ENCODE measurements at places on chromosomes 4 and X.

DNA sequence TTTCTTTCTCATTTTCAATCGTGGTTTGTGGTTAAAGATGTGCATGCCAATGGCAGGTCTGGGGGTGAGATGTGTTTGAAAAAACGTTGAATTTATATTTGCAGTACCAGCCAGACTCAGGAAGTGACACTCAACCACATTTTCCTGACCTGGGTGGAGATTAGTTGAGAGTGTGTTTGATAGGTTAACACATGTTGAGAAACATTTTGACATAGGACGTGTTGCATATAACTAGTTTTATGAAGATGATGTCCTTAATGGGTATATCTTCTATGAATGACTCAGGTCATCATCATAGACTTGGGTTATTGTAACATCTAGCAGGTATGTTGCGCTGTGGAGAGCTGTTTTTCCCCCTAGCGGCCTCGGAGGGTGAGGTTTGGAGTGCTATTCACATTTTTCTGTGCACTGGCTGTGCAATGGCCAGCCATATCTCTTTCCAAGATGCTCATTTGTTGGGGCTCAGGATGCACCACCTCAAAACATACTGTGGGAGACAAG, 21.7 kb upstream of the CD38 start:
- no peaks in the 10 kb centered on the region for H3K36me3 ChIP-seq
- DNase-seq = no peak
- no peak overlapping the region for H3K27ac ChIP-seq

DNA sequence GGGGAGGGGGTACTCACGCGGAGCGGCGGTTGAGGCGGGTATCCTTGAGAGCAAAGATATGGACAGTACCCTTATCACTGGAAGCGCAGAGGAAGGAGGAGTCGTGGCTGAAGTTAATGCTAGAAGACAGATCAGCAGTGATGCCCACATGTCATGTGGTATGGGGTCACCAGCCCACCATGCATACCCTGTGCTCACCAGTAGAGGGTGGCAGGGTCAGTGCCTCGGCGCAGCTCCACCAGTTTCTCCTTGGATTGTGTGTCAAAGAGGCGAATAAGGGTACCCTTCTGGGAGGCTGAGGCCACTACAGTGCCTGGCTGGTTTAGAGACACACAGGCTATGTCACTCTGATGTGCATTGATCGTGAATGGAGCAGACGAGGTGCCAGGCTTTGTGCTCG, 1.5 kb upstream of the PRAF2 start:
- H3K27me3 ChIP-seq = no peaks in the 10 kb centered on the region
- no peaks in the 10 kb centered on the region for H3K4me1 ChIP-seq

DNA sequence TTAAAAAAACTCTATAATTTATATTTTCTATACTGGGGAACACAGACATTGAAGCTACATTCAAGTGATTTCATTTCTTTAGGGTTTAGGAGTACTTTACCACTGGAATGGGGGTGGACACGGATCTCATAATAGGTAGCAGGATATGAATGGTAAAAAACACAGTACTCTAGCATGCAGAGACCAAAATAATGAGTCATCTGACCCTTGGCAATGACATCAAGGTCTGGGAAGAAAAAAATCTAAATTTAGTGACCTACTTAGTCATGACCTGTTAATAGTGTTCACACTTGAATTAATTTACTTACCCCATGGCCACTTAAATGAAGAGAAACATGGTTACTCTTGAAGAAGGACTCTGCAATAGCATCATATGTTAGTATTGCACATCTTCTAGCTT, 187.9 kb downstream of the EPHA5 start:
- H3K27me3 ChIP-seq = no peaks in the 10 kb centered on the region
- no peak overlapping the region for H3K27ac ChIP-seq
- DNase-seq = no peak
- no peak overlapping the region for H3K4me3 ChIP-seq

GRCh38 chrX:19030805-19031204, 46.9 kb upstream of the PHKA2 start:
- H3K4me3 ChIP-seq = no peak overlapping the region
- no peak overlapping the region for H3K27ac ChIP-seq
- DNase-seq = no peak
- no peaks in the 10 kb centered on the region for H3K36me3 ChIP-seq
- no peaks in the 10 kb centered on the region for H3K27me3 ChIP-seq

GRCh38 chr4:11183356-11183740, 245.3 kb downstream of the HS3ST1 start:
- DNase-seq = no peak
- no peaks in the 10 kb centered on the region for H3K36me3 ChIP-seq
- H3K4me1 ChIP-seq = no peaks in the 10 kb centered on the region
- H3K4me3 ChIP-seq = no peak overlapping the region

DNA sequence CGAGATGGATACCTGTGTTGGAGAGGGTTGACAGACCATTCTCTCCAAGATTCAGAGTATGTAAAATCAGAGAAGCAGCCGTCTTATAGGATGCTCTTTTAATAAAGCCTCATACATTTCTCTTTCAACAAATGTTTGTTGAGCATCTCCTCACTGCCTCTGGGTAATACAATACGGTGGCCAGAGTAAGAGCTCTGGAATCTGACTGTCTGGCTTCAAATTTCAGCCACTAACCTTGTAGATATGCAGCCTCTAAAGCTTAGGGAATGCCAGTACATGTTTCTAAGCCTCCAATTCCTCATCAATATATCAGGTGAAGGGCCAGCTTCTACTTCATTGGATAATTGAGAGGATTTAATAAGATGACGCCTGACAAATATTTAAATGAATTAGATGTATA, 61.3 kb downstream of the CLNK start:
- no peak overlapping the region for H3K4me3 ChIP-seq
- no peak overlapping the region for H3K27ac ChIP-seq
- no peak for DNase-seq
- no peaks in the 10 kb centered on the region for H3K36me3 ChIP-seq
- no peaks in the 10 kb centered on the region for H3K4me1 ChIP-seq

GRCh38 chr4:141534985-141535384, 101.4 kb upstream of the IL15 start:
- no peaks in the 10 kb centered on the region for H3K36me3 ChIP-seq
- H3K4me1 ChIP-seq = no peaks in the 10 kb centered on the region
- no peaks in the 10 kb centered on the region for H3K27me3 ChIP-seq
- DNase-seq = no peak

GRCh38 chr4:52646096-52646495, 13.0 kb downstream of the USP46 start:
- no peaks in the 10 kb centered on the region for H3K27me3 ChIP-seq
- H3K4me1 ChIP-seq = peaks cover 18% of the 10 kb centered on the region
- H3K4me3 ChIP-seq = no peak overlapping the region
- H3K27ac ChIP-seq = no peak overlapping the region

- H3K36me3 ChIP-seq = no peaks in the 10 kb centered on the region
- H3K4me3 ChIP-seq = no peak overlapping the region
- peak overlapping the region; percentile 67 for H3K27ac ChIP-seq
- no peaks in the 10 kb centered on the region for H3K27me3 ChIP-seq
- DNase-seq = peak; percentile 34
Observed at GRCh38 chr4:76377481-76377901, 43.5 kb downstream of the CCDC158 start.

GRCh38 chr4:3715061-3715854, 50.9 kb upstream of the ADRA2C start:
- no peaks in the 10 kb centered on the region for H3K4me1 ChIP-seq
- DNase-seq = no peak
- H3K36me3 ChIP-seq = no peaks in the 10 kb centered on the region
- no peaks in the 10 kb centered on the region for H3K27me3 ChIP-seq

DNA sequence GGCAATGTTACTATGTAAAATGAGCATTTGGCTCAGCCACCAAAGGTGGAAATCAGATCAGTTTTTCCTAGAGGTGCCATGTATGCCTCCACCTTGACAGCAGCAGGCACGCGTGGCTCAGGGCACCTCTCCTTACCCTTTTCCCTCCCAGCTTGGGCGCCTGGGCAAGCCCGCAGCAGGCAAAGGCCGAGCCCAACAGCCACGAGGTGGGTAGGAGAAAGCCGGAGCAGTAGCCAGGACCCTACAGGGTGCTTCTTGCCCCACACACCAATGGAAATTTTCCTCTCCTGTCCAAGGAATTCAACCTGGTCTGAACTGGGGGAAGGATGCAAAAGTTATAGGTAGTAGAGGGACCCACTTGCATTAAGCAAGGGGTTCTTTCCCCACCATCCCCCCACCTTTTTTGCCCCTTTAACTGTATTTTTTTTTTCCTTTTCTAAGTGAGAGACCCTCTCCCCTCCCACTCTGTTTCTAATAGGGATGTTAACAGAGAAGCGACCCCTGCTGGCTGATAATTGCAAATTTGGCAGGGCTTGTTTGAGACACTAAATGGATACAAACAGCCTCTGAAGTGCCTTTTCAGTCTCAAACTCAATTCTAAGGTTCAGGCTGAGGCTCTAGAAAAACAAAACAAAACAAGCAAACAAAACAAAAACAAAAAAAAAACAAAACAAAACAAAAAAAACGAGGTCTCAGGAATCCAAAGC, 895.1 kb downstream of the PCDH18 start:
- H3K36me3 ChIP-seq = no peaks in the 10 kb centered on the region
- no peak overlapping the region for H3K4me3 ChIP-seq
- peak; percentile 20 for DNase-seq

DNA sequence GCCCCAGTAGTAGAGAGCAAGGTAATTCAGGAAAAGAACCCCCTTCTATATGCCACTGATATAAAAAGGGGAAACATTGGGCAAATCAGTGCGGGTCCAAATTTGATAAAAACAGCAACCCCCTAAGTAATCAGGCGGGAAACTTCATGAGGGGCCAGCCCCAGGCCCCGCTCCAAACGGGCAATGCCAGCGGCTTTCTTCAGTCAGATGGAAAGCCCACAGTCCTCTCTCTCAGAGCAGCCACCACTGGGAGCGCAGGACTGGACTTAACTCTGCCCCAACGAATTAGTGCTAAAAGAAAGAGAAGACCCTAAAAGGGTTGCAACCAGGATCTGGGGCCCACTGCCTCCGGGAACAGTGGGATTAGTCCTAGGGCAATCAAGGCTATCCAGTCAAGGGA, 9.9 kb downstream of the MAGEA11 start:
- H3K36me3 ChIP-seq = no peaks in the 10 kb centered on the region
- H3K27ac ChIP-seq = no peak overlapping the region
- no peak overlapping the region for H3K4me3 ChIP-seq

DNA sequence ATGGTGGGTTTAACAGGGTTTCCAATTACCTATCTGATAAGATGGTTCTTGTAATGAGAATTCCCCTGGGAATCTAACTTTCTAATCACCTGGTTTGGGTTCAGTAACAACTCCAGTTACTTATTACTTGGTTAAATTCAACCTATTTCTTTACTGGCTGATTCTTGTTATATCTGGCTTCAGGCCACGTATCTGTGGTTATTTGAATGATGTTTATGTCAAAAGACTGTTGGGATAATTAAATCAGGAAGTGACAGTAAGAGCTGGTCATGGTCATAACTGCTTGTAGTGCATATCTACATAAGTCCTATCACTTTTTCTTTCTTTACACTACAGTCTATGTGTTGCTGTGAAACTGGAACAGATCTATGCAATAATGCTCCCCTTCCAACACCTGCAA, 108.1 kb downstream of the MID1 start:
- no peak overlapping the region for H3K4me3 ChIP-seq
- H3K36me3 ChIP-seq = no peaks in the 10 kb centered on the region
- no peak for DNase-seq
- no peak overlapping the region for H3K27ac ChIP-seq
- no peaks in the 10 kb centered on the region for H3K27me3 ChIP-seq

- peak; percentile 90 for DNase-seq
- no peaks in the 10 kb centered on the region for H3K27me3 ChIP-seq
- H3K36me3 ChIP-seq = no peaks in the 10 kb centered on the region
- no peak overlapping the region for H3K4me3 ChIP-seq
- no peak overlapping the region for H3K27ac ChIP-seq
Observed at GRCh38 chrX:41384051-41384705, 50.2 kb downstream of the DDX3X start.

GRCh38 chrX:10798041-10798440, 177.7 kb upstream of the MID1 start:
- no peak overlapping the region for H3K4me3 ChIP-seq
- peak overlapping the region; percentile 45 for H3K27ac ChIP-seq
- H3K36me3 ChIP-seq = no peaks in the 10 kb centered on the region
- DNase-seq = no peak
- peaks cover 4% of the 10 kb centered on the region for H3K4me1 ChIP-seq
- no peaks in the 10 kb centered on the region for H3K27me3 ChIP-seq

- H3K4me1 ChIP-seq = no peaks in the 10 kb centered on the region
- no peak overlapping the region for H3K27ac ChIP-seq
- H3K36me3 ChIP-seq = no peaks in the 10 kb centered on the region
- DNase-seq = no peak
Observed at GRCh38 chrX:141320801-141321200, 78.5 kb upstream of the SPANXC start.

GRCh38 chr4:176957353-176958118, 164.8 kb upstream of the VEGFC start:
- H3K27me3 ChIP-seq = no peaks in the 10 kb centered on the region
- H3K4me1 ChIP-seq = peaks cover 3% of the 10 kb centered on the region

- H3K4me3 ChIP-seq = no peak overlapping the region
- H3K4me1 ChIP-seq = no peaks in the 10 kb centered on the region
- no peak for DNase-seq
- H3K27me3 ChIP-seq = no peaks in the 10 kb centered on the region
Observed at GRCh38 chr4:20832826-20833225, 132.6 kb downstream of the PACRGL start.

DNA sequence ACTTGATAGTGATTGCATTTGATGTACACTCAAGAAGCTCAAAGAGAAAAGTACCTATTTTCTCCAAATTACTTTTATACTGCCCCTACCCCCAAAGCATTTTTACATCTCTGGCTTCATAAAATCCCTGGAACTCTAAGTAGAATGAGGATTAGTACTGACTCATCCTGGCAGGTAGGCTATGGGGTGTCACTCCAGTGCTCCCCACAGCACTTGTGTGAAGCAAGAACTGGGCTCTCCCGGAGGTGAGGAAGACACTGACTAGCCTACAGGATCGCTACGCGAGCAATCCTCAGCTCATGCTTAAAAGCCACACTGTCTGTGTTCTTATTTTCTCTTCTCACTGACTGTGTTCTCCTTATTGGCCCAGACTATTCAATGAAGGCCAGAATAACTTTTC, 90.4 kb upstream of the NDP start:
- H3K4me3 ChIP-seq = no peak overlapping the region
- no peaks in the 10 kb centered on the region for H3K36me3 ChIP-seq
- no peaks in the 10 kb centered on the region for H3K4me1 ChIP-seq

DNA sequence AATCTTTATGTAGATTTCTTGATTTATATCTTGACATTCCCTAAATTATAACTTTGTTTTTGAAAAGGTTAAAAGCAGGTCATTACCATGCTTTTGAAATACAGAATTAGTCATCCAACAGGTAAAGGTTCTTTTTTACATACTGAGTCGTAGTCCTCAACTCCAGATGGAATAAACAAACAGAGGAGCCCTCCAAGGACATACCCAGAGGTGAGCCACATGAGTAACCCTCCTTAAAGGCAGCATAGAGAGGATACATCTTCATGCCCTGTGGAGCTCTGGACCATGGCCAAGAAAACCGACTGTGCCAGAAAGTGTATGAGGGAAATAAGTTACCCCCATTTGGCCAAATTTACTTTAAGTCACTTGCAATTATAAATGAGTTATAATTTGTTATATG, 95.3 kb upstream of the MCF2 start:
- H3K4me1 ChIP-seq = no peaks in the 10 kb centered on the region
- no peak for DNase-seq
- H3K36me3 ChIP-seq = no peaks in the 10 kb centered on the region
- no peak overlapping the region for H3K4me3 ChIP-seq

Measured in cardiac muscle cell (in vitro differentiated cells and primary cell).